Activated B cell treated with CpG ODN at 0.5 μM for 24 hours (primary cell): ENCODE measurements at places on chromosomes 5 and 9.

- H3K27me3 ChIP-seq, result no peaks in the 10 kb centered on the region
- H3K4me1 ChIP-seq, result peaks cover 1% of the 10 kb centered on the region
- no peak overlapping the region for H3K27ac ChIP-seq
- DNase-seq, result no peak
Observed at GRCh38 chr5:59236986-59237385, 654.1 kb downstream of the RAB3C start.

- no peaks in the 10 kb centered on the region for H3K4me1 ChIP-seq
- DNase-seq, result no peak
- no peak overlapping the region for H3K27ac ChIP-seq
Observed at GRCh38 chr5:2020730-2021129, 138.0 kb upstream of the IRX4 start.

DNA sequence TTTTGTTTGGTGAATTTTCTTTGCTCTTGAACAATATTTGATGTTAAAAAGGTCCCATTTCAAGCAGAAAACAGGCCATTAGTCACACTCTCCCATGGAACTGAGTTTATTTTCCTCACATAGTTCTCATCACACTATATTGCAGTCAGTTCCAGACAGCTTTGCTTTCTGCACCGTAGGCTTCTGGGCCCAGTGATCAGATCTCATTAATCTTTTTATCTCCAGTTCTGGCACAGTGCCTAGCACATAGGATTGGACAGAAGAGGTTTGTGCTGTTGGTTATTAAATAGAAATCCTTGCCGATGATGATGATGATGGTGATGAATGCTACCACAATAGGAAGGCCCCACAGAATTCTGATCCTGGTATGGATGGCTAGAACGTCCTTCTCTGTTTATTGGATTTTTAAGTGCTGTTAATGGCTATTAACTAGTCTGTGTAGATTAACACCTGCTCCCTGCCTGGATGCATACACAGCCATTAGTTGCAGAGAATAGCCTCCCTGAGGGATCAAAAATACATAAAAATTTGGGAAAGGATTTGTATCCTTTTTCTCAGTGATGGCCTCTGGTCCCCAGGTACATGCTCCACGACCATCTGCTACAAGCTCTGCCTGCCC lies 52.0 kb upstream of the NTRK2 start:
- no peak overlapping the region for H3K27ac ChIP-seq
- no peaks in the 10 kb centered on the region for H3K27me3 ChIP-seq
- no peak for DNase-seq
- H3K36me3 ChIP-seq, result no peaks in the 10 kb centered on the region
- no peaks in the 10 kb centered on the region for H3K4me1 ChIP-seq

GRCh38 chr5:172444110-172444510 lies 10.2 kb downstream of the SH3PXD2B start:
- no peak overlapping the region for H3K27ac ChIP-seq
- H3K27me3 ChIP-seq, result peaks cover 3% of the 10 kb centered on the region
- H3K4me1 ChIP-seq, result no peaks in the 10 kb centered on the region
- no peak overlapping the region for H3K4me3 ChIP-seq
- DNase-seq, result no peak
- H3K36me3 ChIP-seq, result no peaks in the 10 kb centered on the region

DNA sequence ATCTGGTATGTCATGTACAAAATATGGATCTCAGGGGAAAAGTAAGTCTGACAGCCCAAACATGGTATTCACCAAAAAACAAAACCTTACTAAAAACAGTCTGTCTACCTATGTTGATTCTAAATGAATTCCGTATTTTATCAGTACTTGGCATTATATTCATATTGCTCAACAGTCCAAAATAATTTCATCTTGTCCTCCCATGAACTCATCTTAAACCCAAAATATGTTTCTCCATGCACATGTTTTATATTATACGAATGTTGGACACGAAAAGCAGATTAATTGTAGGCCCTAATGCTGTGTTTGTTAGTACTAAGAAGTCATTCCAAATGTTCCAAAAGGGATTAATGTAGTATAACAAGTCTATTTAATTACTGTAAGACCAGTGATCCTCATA lies 20.1 kb downstream of the NFIB start:
- peaks cover 4% of the 10 kb centered on the region for H3K27me3 ChIP-seq
- no peaks in the 10 kb centered on the region for H3K36me3 ChIP-seq
- DNase-seq, result no peak
- H3K4me3 ChIP-seq, result no peak overlapping the region
- H3K27ac ChIP-seq, result no peak overlapping the region

- no peaks in the 10 kb centered on the region for H3K27me3 ChIP-seq
- DNase-seq, result no peak
Observed at GRCh38 chr5:104635227-104635626, 1072.6 kb upstream of the NUDT12 start.

DNA sequence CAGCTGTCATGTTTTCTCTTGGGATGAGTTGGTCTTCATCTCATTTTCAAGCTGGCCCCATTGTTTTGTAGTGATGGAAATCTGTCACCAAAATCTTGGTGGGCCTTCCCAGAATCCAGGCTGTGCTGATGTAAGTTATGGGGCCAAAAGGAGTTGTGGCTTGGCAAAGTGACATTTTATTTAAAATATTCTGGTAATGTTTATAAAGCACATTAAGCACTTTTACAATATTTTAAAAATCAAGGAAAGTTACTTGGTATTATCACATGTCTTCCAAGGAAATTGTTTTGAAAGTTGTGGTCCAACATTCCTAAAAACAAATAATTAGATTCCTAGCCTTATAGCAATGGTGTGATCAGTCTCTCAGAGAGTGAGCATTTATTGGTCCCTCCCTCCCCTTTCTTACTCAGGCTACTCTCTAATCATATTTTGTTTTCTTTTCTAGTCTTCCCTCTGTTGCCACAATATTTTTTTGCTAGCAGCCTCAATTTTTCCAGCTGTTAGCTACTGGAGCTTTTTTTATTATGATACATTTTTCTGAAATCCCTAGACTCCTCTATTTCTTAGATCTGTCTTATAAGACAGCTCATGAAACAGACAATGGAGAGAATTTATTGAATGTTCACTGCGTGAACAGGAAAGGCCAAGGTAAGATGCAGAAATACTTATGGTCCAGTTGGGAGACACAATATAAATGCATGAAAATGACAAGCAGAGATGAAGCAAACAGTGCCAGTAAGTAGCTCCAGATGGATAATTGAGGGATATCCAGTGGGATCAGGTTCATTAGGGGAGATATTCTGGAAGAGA lies 408.1 kb upstream of the ZNF608 start:
- no peaks in the 10 kb centered on the region for H3K36me3 ChIP-seq

DNA sequence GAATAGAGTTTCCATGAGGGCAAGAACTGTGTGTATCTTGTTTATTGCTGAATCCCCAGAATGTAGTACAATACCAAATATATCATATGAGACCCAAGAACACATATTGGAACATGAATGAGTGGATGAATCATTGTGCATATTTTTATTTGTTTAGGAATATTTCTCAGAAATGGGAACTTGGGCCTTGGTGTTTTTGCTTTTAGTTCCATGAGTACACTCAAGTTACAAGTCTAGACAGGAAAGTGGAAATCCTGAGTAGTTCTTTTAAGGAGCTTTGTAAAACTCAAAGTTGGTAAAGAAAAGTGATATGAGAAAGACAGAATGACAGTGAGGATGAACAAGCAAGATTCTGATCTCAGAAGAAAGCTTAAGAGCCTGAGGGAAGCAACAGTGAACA lies 647.0 kb downstream of the EFNA5 start:
- no peak overlapping the region for H3K27ac ChIP-seq
- H3K27me3 ChIP-seq, result no peaks in the 10 kb centered on the region
- no peak overlapping the region for H3K4me3 ChIP-seq

DNA sequence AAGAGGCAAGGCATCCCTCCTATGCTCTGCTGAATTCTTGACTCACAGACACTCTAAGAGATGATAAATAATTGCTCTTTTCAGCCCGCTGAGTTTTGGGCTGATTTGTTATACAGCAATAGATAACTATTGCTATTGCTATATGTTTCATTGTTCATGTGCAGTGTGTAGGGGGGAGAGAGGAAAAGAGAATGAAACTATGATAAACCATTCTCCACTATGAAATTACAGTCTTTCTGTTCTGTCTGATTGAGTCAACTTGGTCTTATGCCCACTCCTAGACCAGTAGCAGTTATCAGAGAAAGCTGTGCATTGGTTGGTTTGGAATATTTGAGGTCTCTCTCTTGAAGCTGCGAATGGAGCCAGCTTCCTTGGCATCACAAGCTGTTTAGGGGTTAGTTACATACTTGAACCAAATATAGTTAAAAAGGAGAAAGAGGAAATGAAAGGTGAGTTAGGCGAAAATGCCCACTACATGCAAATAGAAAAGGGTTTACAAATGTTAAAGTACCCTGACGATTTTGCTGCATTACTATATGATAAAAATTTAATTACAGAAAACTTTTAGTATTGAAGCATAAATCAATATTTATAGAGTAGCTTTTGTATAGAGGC lies 136.3 kb upstream of the ACTBL2 start:
- peaks cover 5% of the 10 kb centered on the region for H3K27me3 ChIP-seq
- no peak overlapping the region for H3K27ac ChIP-seq
- H3K36me3 ChIP-seq, result no peaks in the 10 kb centered on the region
- H3K4me3 ChIP-seq, result no peak overlapping the region
- DNase-seq, result no peak

DNA sequence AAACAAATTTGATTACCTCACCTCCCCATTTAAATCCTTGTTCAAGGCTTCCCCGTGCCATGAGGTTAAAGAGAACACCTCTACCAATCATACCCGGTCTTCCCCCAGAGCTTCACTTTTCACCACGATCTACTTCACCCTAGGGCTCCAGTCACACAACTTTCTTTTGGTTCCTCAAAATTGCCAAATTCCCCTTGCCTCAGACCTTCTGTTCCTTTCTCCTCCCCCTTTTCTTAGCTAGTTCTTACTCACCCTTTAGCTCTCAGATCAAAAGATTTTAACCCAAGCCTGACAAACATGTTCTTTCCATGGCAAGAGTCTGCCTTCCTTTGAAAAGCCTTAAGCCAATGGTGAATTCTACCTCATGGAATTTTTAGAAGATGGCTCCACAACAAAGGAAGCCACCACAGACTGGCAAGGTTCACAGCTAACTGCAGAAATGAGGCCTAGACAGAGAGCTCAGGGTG lies 56.7 kb downstream of the MAPKAP1 start:
- no peak for DNase-seq
- H3K36me3 ChIP-seq, result peaks cover 13% of the 10 kb centered on the region
- no peaks in the 10 kb centered on the region for H3K27me3 ChIP-seq
- H3K4me1 ChIP-seq, result peaks cover 86% of the 10 kb centered on the region
- peak overlapping the region; percentile 86 for H3K27ac ChIP-seq

GRCh38 chr9:124238546-124239140 lies 19.1 kb upstream of the NEK6 start:
- DNase-seq, result no peak
- peak overlapping the region; percentile 48 for H3K4me3 ChIP-seq
- H3K36me3 ChIP-seq, result no peaks in the 10 kb centered on the region
- H3K27ac ChIP-seq, result peak overlapping the region; percentile 86
- no peaks in the 10 kb centered on the region for H3K27me3 ChIP-seq

DNA sequence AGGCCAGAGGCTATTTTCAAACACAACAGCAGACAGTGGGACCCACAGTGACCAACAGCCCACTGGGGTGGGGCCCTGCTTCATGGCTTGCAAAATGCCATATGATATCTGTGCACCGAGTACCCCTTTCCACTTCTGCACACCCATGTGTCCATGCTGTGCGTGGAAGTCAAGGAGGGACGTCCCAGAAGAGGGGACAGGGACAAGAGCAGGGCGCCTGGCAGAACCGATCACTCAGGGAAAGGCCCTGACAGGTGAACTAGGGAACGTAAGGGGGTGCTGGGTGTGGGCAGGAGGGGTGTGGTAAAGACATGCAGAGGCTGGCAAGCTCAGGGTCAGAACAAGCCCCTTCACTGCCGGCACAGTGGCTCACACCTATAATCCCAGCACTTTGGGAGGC lies 7.6 kb upstream of the TTLL11 start:
- H3K4me1 ChIP-seq, result peaks cover 4% of the 10 kb centered on the region
- H3K27me3 ChIP-seq, result peaks cover 14% of the 10 kb centered on the region
- H3K4me3 ChIP-seq, result no peak overlapping the region

DNA sequence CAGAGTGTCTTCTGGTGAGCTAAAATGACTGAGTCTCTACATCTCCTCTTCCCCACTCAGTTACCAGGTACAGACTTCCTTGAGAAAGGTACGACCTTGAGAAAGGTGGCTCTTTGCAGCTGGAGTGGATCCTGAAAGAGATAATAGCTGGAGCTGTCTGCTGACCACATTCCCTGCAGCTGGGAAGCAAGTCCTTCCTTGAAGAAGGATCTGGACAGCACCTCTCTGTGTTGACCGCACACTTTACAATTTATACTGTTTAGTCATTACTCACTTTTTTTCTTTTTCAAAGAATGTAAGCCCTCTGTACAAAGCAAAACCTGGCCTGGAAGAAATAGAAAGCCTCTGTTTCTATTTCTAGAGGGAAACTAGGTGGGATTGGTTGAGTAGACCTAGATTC lies 148.8 kb downstream of the MACIR start:
- H3K27me3 ChIP-seq, result peaks cover 2% of the 10 kb centered on the region
- no peak overlapping the region for H3K4me3 ChIP-seq
- H3K27ac ChIP-seq, result no peak overlapping the region

GRCh38 chr9:93134740-93135444 lies 841 bp upstream of the NINJ1 start:
- DNase-seq, result no peak
- H3K27me3 ChIP-seq, result no peaks in the 10 kb centered on the region
- peaks cover 51% of the 10 kb centered on the region for H3K4me1 ChIP-seq
- peak overlapping the region; percentile 84 for H3K4me3 ChIP-seq
- no peaks in the 10 kb centered on the region for H3K36me3 ChIP-seq
- peak overlapping the region; percentile 80 for H3K27ac ChIP-seq

GRCh38 chr9:98778711-98779530 lies 17.4 kb downstream of the ANKS6 start:
- no peak overlapping the region for H3K4me3 ChIP-seq
- H3K36me3 ChIP-seq, result peaks cover 23% of the 10 kb centered on the region
- H3K4me1 ChIP-seq, result no peaks in the 10 kb centered on the region
- DNase-seq, result no peak

DNA sequence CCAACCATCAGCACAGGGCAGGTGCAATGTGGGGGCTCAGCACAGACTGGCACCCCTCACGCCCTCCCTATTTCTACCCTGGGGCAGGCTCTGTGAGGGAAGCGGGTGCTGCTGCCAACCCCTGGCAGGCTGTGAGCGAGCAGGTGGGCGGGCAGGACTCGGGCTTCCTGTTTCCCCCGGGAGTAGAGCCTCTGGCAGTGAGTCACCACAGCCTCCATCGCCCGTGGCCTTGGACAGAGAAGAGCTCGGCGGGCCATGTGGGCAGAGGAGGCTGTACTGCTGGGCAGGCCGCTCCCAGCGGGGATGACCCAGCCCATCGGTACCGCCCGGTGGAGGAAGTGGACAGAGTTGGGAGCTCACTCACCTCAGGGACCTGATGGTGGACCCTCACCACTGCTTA lies 16.6 kb downstream of the KCNT1 start:
- no peak for DNase-seq
- no peak overlapping the region for H3K27ac ChIP-seq
- peaks cover 27% of the 10 kb centered on the region for H3K27me3 ChIP-seq
- H3K36me3 ChIP-seq, result no peaks in the 10 kb centered on the region
- no peaks in the 10 kb centered on the region for H3K4me1 ChIP-seq
- no peak overlapping the region for H3K4me3 ChIP-seq
